Activated CD4-positive, alpha-beta T cell treated with anti-CD3 and anti-CD28 coated beads for 24 hours (primary cell): ENCODE measurements at places on chromosomes 7 and 10.

DNA sequence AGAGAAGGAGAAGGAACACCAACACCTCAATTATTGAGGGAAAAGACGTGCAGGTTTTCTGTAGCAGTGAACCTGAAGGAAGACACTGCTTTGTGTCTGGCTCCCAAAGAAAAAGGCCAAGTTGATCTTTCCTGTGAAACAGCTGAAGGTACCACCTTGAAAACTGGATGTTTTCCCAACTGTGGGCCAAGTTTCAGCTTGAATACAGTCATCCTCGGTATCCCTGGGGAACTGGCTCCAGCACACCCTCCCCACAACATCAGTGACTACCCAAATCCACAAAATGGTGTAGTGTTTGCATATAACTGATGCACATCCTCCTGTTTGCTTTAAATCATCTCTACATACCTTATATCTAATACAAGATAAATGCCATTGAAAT lies 297.0 kb upstream of the PITRM1 start:
- no peak for DNase-seq

DNA sequence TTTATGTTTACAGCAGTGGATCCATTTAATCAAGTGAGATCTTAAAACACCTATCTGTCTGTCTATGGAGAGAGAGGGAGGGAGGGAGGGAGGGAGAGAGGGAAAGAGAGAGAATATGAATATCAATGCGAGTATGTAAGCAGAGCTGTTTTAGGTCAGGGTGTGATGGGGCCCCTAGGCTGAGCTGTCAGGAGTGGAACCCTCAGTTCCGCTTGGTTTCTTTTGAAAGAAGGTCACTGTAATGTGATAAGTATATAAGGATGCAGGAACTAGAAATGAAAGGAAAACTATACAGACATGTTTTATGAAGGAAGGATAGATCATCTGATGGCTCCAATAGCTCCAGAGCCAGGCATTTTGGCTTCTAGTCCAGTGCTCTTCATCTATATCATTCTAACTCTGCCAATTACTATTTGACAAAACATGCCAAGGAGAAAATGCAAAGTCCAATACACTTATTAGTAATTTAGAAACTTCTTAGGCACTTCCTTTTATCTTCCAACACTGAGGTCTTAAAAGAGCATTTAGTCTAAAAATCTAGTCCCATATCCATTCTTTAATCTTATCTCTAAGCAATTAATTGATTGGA lies 70.3 kb downstream of the NRCAM start:
- DNase-seq, result no peak

- DNase-seq, result no peak
Measured at GRCh38 chr7:74561898-74562613, 95.5 kb upstream of the GTF2I start.

DNA sequence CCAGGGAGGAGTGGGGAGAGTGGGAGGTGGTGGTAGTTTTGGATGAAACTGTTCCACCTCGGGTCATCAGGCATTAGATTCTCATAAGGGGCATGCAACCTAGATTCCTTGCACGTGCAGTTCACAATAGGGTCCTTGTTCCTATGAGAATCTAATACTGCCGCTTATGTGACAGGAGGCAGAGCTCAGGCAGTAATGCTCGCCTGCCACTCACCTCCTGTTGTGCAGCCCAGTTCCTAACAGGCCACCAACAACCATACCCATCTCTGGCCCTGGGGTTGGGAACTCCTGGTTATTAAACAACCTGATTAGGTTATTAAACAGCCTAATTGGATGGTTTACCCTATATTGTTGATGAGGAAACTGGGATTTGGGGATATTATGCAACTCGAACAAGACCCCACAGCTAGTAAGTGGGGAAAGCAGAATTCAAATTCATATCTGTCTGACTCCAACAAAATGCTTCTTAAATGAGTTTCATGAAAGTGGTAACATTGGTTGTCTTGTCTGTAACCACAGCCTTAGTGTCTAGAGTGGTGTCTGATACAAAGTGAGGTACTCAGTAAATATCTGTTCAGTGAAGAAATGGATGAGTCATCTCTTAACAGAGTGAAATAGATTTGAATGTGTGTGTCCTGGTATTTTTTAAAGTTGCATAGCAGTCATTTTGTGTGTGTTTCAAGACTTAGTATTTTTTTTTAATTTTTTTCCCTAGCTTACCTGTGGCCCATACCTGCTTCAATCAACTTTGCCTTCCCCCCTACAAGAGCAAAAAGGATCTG lies 101.6 kb downstream of the HECTD2 start:
- DNase-seq, result no peak

DNA sequence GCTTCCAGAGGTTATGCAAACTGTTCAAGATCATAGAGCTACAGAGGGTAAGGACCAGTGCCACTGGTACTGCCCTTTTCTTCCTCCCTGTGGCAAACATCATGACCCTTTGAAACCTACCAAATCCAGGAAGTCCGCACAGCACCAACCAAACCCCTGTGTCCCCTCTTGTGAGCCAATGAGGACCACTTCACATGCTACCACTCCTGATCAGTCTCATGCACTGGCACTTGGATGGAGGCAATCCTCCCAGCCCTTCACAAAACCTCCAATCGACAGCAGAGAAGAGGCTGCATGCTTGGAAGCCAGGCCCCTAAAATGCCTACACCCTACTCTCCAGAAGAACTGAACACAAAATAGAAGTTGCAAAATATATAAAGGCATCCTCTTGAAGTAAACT lies 248.0 kb downstream of the TNS3 start:
- no peak for DNase-seq

DNA sequence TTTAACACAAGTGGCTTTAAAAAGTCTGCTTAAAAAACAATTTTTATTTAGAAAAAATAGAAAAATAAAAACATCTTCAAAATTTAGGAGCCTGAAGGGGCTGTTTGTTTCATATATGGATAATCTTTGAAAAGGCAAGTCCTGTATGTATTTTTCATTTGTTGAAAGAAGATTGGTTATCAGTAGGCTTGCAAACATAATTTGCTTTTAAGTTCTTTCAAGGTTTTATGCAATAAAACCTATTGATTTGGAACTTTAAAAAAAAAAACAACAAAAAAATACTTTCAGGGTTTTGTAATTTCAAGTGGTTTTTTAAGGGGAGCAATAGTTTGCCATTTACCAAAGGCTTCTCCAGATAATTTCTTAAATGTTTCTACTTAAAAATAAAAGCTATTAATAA lies 35.6 kb downstream of the MPLKIP start:
- DNase-seq, result no peak

DNA sequence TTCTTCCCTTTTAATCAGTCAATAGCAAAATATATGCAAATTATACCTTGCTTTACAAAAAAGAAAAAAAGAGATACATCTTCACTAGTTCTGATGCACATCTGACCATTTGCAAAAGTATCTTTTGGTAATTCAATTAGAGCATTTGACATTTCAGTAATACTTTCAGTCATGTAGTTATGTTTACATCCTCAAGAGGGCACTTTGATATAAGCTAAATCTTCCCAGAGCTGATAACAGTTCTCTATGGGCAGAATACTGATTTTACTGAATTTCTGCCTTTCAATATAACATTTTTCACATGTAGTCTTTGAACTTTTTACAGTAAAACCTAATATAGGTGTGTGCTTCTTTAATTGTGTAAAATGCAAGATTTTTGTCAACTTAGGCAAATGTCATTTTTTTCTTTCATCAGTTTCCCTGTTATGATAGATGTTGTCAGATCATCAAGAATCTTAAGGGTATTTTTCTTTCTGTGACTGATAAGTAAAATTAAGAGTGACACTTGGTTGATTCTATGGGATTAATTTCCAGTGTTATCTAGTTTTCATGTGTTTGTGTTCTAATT lies 703.5 kb upstream of the SEMA3D start:
- no peak for DNase-seq

GRCh38 chr7:155795951-155796350 lies 16.3 kb downstream of the SHH start:
- no peak for DNase-seq

DNA sequence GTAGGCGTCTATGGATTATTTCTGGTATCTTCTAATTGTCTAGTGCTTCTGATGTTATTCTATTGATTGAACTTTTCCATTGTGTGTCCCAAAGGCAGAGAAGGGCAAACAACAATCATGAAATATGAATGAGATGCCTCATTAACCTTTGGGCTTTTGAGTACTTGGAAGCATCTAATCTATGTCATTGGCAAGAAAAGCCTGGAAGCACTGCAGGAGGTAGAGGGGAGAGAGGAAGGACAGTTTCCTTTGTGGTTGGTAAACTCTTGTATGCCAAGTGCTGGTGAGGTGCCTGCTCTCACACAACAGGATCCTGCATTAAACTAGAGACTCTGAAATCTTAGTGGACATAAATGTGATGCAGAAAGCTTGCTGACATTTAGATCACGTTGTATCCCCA lies 155.2 kb upstream of the TPK1 start:
- no peak for DNase-seq

GRCh38 chr7:108572480-108572879 lies 2.8 kb downstream of the DNAJB9 start:
- DNase-seq, result no peak

DNA sequence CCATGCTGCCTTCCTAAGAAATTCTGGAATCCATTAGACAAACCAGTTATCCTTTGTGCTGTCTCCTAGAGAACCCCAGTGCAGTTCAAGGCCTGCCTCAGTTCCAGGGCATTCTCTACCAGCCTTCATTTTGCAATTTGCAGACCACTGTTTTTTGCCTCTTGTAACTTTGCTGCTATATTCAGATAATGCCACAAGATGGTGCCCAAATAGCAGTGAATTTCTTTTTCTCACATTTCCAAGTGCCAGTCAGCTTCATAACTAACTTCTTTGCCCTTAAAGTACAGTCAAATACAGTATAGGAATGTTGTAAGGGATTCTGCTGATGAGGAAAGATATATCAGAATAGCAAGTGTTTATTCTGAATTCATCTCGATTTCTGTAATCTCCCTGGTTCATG lies 25.2 kb downstream of the LOXL4 start:
- no peak for DNase-seq

DNA sequence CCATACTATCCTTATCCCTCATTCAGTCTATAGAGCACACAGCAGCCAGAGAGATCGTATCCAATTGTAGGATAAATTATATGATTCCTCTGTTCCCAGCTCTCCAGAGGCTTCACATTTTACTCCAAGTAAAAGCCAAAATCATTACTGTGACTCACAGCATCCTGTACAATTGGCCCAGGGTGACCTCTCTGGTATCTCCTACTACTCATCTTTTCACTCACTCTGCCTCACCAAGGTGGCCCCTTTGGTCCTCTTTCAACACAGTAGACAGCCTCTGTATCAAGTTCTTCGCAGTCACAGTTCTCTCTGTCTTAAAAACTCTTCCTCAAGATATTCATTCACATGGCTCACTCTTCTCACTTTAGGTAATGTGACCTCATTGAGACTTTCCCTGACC lies 72.6 kb upstream of the LSM8 start:
- DNase-seq, result no peak

DNA sequence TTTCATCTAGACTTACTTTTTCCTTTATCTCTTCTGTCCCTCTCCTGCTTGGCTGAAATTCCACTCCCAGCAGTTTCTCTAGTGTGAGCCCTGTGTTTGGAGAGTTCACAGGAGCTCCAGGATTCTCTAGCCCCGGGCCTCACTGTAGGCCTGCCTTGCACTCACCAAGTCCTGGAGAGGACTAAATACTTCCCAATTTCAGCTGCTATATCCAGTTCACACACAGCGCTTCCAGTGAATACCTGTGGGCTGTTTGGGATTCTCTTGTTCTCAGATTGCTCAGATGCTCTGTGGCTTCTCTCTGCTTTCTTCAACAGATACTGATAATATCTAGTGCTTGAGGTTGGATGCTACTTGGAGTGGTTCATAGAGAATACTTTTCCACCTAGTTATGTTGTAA lies 46.0 kb downstream of the MINPP1 start:
- no peak for DNase-seq

DNA sequence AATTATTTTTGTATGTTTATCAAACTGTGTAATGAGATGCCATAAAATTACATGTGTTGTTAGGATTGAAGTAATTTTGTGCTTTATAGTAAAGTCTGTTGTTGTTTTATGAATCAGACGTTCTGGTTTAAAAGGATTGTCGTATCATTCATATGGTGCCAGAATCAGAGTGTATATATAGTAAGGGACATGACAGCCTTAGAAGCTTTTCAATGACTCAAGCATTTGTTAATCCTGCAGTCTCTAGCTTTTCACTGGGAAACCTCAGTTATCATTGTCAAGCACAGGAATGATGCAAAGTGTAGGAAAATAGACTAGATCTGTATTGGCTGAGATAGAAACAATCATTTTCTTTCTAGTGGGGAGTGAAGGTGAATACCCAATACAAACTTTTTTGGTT lies 57.5 kb downstream of the TRRAP start:
- no peak for DNase-seq

DNA sequence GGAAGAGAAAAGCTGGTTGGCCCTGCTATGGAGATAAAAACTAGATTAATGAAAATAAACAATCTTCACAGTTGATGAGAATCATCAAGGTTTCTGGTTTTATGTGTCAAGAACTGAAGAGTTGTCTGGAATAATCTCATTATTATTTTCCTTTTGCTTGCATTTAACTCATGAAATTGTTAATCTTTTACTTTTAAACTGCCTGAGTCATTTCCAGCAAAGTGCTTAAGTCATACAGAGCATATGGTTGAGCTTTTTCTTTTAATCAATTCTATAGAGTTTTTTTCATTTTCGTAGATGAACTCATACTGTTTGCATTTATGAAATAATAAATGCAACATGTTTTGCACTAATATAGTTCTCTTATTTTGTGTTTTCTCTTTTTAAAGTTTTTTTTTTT lies 747.9 kb downstream of the NXPH1 start:
- no peak for DNase-seq

DNA sequence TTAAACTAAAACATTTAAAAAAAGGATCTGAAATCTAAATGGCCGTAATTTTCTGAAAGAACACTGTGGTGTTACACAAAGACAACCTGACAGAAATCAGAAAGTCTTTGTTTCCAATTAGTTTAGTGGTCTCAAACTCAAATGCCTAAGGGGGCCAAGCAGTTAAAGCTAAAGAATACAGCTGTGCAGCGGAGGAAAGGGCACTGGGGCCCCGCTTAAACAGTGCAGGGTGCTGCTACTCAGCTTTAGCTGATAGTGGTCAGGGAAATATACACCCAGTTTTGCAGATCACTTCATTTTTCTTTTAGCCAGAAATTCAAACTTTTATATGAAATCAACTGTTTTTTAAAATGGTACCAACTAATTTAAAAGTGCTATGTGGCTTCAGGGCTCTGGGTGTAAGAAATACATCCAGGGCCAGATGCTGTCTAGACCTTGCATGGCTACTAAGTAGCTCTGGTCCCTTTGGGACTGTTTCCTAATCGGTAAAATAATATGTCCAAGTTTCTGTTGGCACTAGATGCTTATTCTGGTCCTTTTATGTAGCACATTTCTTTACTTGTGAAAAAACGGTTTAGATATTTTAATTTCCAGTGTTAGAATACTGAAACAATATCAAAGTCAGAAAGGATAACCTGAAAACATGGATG lies 161.8 kb upstream of the LAMB4 start:
- no peak for DNase-seq

- no peak for DNase-seq
Measured at GRCh38 chr7:94432817-94433216, 38.1 kb downstream of the COL1A2 start.

GRCh38 chr10:30231071-30231652 lies 117.9 kb downstream of the MTPAP start:
- no peak for DNase-seq

GRCh38 chr7:41315764-41316163 lies 387.1 kb downstream of the INHBA start:
- no peak for DNase-seq

GRCh38 chr7:47817917-47818316 lies 130.3 kb downstream of the PKD1L1 start:
- no peak for DNase-seq
